ENCODE measurements at places on chromosomes 7 and 10. TPM values are rescaled to one million over a fixed set of nuclear protein-coding genes. Genes with fewer than 3 reads are reported as not detected.

- no peak for DNase-seq
These were observed 444.3 kb downstream of the IPMK start for GRCh38 chr10:57823398-57823797.

DNA sequence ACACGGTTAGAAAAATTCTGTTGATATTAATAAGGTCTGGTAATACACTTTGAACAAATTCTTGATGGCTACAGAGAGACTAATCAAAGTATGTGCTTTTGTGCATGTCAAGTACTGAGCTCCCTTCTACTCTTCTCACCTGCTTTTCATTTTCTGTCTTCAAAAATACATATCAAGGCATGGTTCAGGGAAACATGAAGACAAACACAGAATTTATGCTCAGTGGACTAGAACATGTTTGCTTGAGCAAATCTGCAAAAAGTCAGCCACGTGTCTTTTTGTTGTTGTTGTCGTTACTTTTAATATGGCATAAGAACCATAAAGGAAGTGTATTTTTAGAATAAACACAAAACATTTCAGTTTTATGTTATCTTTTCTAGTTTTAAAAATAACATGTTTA is 21.9 kb downstream of the CDK13 start:
- DNase-seq, result no peak

Gene EIF5AL1
- total RNA-seq, result 0.94 TPM

DNA sequence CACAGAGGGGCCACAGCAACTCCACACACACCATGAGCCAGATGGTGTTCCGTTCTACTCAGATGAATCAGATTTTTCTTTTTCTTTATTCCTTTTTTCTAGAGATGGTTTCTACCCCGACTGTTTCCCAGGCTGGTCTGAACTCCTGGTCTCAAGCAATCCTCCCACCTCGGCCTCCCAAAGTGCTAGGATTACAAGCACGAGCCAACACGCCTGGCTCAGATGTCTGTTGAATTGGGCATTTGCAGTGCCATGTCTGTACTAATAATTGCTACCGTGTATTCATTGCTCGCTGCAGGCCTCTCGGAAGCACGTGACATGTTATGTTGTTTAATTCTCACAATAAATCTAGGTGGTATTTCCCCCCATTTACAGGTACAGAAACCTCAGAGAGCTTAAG is 67.2 kb downstream of the RABGEF1 start:
- no peak for DNase-seq

DNA sequence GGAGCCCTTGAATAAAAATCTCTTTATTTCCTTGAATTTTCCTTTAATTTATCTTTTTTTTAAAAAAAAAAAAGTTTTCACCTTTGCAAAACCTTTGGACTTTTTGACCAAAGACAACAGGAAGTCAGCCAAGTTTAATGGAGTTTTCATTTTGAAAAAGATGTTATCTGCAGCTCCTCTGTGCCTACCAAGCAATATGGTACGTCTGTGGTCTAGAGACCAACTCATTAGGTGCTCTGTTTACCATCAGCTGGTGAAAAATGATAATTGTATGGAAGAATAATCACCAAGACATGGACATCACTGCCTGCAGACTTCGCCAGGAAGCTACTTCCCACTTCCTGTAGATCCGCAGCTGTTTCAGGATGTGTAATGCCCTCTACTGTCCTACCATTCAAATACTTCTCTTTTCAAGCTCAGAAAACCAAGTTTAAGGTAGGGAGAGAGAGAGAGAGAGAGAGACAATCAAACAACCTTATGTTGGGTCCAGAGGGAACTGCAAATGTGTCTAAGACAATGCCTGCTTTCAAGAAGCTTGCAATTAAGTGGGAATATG is 18.7 kb downstream of the PLXNA4 start:
- DNase-seq, result no peak

GRCh38 chr10:77641788-77642397 is 4.3 kb upstream of the KCNMA1 start:
- no peak for DNase-seq

DNA sequence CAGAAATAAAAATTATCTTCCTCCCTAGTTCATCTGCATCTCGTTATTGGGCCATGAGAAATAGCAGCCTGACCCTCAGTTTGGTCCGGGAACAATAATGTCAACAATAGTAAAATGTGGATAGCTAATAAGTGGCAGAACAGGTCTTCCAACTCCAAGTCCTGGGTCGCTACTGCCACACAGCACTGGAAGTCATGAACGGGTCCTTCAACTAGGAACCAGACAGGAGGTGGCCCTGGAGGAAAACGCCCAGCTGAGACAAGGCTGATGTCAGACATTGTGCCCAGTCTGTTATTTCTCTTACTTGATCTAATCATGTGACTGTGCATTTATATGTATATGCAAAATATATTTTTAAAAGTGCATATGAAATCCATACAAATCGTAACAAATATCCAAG is 51.8 kb downstream of the PYROXD2 start:
- DNase-seq, result no peak

Gene WEE2
- not detected for total RNA-seq

- no peak for DNase-seq
These were observed 98.6 kb upstream of the FGFR2 start for GRCh38 chr10:121696854-121697253.

Gene CALN1
- total RNA-seq, result not detected

GRCh38 chr7:6198689-6199595 is 73.5 kb downstream of the CYTH3 start:
- no peak for DNase-seq

Gene NANOS1
- total RNA-seq, result 0.64 TPM

Gene DYNC1I1
- total RNA-seq, result not detected

DNA sequence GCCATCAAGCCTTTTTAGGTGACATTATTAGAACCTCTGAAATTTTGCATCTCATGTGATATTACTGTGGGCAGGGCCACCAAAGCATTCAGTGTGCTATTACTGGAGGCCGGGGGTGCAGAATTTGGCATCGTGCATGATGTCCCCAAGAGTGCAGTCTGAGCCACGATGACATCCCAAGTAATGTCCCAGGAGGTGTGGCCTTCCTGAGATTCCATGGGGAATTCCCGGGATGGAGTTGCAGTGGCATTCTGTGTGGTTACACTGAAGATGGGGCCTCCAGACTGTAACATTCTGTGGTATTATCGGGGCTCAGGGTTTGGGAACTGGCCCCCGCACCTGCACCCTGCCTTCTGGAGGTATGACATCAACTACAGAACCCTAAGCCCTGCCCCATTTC is 9.1 kb downstream of the LDB3 start:
- no peak for DNase-seq

DNA sequence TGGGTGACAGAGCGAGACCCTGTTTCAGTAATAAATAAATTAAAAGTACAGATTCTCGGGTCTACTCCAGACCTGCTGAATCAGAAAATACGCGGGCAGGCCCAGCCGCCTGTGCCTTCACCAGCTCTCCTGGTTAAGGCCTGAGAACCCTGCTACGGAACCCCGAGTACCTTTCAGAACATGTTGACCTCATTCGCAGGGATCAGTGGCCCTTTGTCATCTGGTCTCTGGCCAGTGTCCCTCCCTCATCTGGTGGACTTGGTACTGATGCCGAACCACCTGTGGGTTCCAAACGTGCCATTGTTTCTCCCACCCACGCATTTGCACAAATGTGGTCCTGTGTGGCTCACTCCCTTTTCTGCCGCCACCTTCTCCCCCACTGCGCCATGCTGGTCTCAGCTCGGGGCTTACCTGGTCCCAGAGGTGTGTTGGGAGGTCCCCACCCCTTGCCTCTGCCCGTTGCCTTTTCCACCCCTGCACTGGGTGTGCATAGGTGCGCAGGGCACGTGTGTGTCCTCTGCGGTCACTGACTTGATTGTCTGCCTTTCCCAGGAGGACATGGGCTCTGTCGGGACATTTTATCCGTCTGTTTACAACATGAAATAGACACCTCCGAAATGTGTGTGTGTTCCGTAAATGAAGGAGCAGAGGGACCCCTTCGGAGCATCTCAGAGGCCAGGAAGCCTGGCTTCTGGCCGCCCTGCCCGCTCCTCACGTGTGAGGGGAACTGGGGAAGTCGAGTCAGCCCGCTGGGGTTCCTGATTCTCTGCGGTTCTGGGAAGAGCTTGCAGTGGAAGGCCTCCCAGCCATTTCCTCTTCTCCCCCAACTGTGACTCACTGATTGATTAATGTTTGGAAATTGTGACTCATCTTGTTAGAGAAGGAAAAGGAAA is 135.2 kb downstream of the CUX1 start:
- no peak for DNase-seq

- no peak for DNase-seq
These were observed 645 bp upstream of the COPG2 start for GRCh38 chr7:130669085-130669700.

- DNase-seq, result no peak
These were observed 44.3 kb downstream of the PLCE1 start for GRCh38 chr10:94038024-94038423.

DNA sequence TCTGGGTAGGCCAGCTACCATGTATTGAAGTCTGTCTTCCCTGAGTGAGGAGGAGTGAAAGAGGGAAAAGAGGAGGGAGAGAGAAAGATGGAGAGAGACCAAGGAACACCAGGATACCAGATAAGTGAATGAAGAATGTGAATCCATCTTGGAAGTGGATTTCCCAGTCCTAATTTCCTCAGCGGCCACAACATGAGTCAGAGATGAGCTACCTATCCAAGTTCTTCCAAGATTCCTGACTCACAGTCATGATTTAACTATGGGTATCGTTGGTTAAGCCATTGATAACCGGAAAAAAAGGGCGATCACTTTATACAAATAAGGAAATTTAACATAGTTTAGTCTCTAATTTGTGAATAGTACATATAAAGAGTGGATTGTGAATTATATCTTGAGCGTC is 561.8 kb downstream of the ATRNL1 start:
- no peak for DNase-seq

DNA sequence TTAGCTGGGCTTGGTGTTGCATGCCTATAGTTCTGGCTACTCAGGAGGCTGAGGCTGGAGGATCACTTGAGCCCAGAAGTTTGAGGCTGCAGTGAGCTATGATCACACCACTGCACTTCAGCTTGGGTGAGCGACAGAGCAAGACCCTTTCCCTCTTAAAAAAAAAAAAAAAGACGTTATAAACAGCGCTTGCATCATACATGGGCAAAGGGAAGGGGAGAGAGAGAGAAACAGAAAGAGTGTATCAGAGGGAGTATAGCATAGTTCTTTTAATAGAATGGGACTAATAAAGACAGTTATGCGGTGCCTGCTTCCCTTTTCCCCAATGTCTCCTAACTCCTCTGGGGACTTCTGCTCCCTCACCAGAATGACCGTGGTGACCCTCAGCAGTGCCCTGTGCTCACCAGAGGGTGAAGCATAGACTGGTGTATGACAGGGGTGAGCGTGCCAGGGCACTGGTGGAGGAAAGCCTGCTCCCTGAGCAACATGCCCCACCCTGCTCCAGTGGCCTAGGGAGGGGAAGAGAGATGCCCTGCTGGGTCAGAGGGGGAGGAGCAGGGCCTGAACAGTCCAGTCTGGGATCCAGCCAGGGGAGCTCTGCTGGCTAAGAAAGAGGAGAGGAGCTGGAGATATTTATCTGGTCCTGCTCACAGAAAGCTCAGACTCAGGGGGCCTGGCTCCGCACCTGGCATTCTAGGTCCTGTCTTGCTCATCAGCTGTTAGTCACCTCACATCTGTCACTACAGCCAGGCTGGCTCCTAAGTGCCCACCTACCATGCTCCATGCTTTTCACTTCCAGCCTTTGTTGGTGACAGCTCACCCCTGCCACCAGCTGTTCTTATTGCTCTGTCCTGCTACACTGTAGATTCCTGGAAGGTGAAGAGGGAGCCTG is 2.2 kb downstream of the PDZD7 start:
- DNase-seq, result no peak

DNA sequence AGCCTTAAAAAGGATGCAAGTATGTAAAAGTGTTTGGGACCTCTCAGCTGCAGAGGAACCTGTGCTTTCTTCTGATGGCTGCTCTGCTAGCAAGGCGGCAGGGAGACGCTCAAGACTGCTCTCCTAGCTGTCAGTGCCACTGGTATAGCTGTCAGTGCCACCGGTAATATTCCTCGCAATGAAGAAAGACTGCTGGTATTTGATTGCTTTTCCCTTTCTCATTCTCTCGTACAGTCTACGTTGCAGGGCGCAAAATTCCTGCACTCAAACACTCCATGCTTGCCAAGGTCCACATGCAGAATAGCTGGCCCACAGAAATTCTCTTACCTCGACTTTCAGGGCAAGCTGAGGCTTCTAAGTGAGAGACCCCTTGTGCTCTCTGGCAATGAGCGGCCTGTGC is 432.6 kb upstream of the KLF6 start:
- DNase-seq, result no peak

DNA sequence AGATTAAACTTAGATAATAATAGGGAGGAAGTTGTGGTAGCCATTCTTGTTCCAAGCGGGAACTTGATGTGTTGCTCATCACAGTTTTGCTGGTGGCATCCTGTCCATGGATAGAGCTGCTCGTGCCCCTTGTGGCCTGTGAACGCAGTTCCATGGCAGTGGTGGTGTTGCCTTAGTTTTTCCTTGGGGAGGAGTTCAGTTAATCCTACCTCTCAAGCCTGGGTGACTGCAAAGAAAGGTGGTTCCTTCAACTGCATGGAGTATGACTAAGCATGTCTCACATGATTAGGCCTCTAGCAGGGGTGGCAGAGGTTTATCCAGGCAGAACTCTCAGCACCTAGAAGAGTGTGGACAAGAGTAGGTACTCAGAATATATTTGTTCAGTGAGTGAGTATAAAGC is 99.7 kb downstream of the MAPK8 start:
- DNase-seq, result no peak

GRCh38 chr10:85152911-85153310 is 824.5 kb downstream of the CCSER2 start:
- no peak for DNase-seq

GRCh38 chr10:58278274-58278961 is 9.5 kb downstream of the CISD1 start:
- DNase-seq, result no peak

GRCh38 chr7:67105377-67105776 is 108.7 kb downstream of the TYW1 start:
- no peak for DNase-seq

GRCh38 chr7:77426521-77427051 is 10.4 kb upstream of the GSAP start:
- DNase-seq, result no peak

- no peak for DNase-seq
These were observed 16.3 kb downstream of the MACROH2A2 start for GRCh38 chr10:70068925-70069324.

- DNase-seq, result no peak
These were observed 14.1 kb downstream of the PRLHR start for GRCh38 chr10:118581340-118581739.

All from CD4-positive, alpha-beta memory T cell (primary cell).